ENCODE measurements at places on chromosomes 7 and 10.

DNA sequence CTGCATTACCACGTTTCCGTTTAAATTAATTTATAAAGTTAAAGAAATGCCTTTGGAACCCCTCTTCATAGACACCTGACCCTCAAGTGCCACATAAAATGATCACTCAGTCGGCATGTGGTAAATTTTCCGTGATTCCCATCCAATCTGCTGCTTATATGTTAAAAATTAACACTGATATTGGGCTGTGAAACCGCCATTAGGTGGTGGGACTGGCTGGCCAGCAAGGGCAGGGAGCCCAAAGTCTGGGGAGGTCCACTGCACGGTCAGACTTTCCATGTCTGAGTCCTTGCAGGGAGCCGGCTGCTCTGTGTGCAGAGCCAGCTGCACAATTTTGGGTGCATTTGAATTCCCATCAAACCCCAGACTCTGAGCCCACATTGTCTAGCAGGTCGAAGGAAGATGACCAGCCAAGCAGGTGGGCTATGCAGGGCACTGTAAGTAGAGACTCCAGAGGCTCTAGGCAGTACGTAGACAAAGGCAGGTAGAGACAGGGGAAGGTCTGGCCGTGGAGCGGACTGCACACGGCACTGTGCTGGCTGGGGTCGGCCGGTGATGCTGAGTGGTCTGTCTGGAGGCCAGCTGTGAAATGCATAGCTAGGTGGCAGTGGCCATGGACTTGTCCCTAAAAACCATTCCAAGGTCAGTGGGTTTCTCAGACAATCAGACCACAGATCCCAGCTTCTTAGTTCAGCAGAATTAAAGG is 122.9 kb downstream of the SH3PXD2A start:
- DNase-seq = no peak

GRCh38 chr10:12972146-12972545 is 29.4 kb downstream of the CCDC3 start:
- no peak for DNase-seq

DNA sequence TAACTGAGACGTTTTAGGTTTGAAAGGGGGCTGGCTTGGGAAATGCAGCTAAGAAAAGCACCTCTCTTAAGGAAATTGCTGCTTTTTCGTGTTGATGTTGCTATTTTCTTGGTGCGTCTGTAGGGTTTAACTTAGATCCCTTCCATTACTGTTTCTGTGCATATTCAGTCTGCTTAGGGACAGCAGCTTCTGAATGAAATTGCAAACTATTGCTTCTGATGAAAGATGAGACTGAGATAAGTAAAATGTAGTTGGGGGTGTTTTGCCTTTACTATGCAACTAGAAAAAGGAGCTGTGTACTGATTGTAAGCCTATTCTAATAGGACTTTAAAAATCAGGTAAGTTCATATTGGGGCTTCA is 772 bp downstream of the HDAC9 start:
- DNase-seq = no peak

- no peak for DNase-seq
Observed at GRCh38 chr10:113096128-113096996, 146.3 kb downstream of the TCF7L2 start.

DNA sequence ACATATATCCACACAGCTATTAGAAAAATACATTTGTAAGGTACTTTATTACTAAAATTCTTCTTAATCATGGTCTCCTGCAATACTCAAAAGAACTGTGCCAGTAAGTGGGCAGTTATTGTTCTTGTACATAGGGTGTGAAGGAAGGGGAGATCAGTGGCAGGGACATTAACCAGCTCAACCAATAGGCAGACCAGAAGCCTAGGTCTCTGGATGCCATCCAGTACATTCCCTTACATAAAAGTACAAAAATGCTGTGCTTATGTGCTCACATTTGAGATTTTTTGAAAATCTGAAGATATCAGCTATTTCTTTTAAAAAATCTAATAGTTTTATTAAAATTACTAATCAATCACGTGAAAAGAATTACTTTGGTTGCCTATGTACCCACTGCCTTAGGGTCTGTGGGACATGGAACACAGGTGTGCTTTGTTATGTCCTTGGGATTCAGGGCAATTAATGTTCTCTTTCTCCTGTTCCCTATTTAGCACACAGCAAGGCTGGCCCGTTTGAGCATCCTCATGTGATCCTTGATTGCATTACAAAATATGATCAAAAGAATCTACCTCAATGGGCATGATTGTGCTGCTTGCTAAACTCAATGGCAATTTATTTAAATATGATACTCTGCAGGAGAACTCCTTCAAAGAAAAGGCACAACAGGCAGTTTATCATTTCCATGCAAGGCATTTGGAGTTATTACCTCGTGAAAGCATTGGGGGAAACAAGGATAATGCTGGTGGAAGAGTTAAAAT is 22.7 kb downstream of the TWIST1 start:
- no peak for DNase-seq

DNA sequence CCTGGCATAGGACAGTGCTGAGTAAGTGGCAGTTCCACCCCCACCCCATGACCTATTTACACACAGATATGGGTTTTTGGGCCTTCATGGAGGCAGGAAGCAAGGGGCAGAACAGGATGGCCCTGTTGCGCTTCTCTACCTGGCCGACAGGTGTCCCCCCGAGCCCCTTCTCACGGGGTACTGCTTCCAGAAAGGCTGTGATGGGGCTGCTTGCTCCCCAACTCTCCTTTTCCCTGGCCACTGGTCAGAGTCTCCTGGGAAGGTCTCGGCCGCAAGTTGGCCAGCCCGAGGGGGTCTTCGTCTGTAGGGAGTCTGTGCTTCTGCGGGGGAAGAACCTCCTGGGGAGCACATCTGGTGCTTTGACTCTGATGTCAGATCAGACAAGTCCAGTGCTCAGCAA is 139.8 kb upstream of the TNS3 start:
- DNase-seq = peak; percentile 64

GRCh38 chr10:5890452-5890915 is 441 bp downstream of the FBH1 start:
- no peak for DNase-seq

GRCh38 chr7:81736091-81736490 is 33.8 kb downstream of the HGF start:
- no peak for DNase-seq
